ENCODE measurements at places on chromosomes 3 and 15. TPM values are rescaled to one million over a fixed set of nuclear protein-coding genes. Genes with fewer than 3 reads are reported as not detected.

DPPA2 gene
- total RNA-seq = not detected

STX19 gene
- total RNA-seq = not detected

NPAP1 gene
- total RNA-seq = not detected

TPRG1 gene
- 25.9 TPM for total RNA-seq

KIF7 gene
- 1.9 TPM for total RNA-seq

- DNase-seq = no peak
These were observed 599.0 kb downstream of the MAGI1 start for GRCh38 chr3:65439641-65440284.

DNA sequence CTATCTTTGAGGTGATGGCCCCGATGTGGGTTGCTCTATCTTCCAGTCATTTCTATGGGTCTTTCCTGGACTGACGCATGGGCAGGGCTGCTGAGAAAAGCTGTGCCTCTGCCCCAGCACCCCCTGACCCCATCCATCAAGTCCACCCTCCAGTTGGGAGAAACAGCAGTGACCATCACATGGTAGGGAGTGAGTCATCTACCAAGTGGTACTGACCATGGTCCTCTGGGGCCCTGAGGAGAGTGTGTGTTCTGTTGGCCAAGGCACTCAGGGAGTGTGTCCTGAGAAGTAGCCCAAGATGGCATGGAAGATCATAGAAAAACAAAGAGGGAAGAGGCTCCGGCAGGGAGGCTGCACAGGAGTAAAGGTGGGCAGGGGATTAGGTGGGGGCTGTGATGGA is 1.6 kb upstream of the DNAH1 start:
- DNase-seq = no peak

- no peak for DNase-seq
These were observed at the start of gene ABCF3 for GRCh38 chr3:184186184-184186901. Gene ABCF3 (plus strand): TSS chr3:184186199. CDS start chr3:184186208, 9 bp downstream.

GRCh38 chr15:78018946-78019644 is 58.4 kb downstream of the TBC1D2B start:
- peak; percentile 78 for DNase-seq

- no peak for DNase-seq
These were observed 312.1 kb upstream of the ARHGEF26 start for GRCh38 chr3:153809097-153809496.

- no peak for DNase-seq
These were observed 85.5 kb downstream of the SSR3 start for GRCh38 chr3:156469456-156469855.

DNA sequence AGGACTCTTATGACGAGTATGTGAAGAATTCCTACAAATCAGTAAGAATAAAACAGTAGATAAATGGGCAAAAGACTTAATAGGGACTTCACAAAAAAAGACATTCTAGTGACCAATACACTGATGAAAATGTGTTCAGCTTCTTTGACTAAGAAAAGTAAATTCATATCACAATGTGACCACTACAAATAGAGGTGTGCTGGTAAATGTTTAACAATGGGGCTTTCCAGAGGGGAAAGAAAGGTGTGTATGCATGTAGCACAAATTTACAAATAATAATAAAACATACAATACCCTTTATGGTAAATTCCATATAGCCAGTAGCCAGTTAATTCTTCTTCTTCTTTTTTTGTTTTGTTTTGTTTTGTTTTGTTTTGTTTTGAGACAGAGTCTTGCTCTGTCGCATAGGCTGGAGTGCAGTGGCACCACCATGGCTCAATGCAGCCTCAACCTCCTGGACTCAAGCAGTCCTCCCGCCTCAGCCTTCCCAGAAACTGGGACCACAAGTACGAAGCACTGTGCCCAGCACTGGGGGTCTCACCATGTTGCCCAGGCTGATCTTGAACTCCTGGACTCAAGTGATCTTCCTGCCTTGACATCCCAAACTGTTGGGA is 17.5 kb upstream of the NMD3 start:
- no peak for DNase-seq

DNA sequence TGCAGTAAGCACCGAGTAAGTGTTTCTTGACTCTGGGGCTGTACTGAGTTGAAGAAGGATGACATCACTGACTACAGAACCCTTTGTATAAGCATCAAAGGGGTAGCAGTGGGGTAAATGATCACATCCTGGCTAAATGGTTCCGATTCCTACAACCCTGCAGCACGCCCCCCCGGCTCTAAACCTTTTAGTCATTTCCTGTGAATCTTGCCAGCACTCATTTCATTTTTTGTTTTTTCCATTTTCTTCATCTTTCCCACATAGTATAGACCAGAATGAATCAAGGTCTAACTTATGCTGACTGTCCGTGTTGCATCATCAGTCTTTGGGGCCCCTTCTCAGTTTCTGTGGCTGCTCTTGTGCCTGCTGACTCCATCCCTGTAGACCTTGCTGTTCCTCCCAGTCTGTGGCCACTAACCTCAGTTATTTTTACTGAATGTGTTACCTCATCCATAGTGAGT is 383.1 kb upstream of the TPRG1 start:
- peak; percentile 85 for DNase-seq

DNA sequence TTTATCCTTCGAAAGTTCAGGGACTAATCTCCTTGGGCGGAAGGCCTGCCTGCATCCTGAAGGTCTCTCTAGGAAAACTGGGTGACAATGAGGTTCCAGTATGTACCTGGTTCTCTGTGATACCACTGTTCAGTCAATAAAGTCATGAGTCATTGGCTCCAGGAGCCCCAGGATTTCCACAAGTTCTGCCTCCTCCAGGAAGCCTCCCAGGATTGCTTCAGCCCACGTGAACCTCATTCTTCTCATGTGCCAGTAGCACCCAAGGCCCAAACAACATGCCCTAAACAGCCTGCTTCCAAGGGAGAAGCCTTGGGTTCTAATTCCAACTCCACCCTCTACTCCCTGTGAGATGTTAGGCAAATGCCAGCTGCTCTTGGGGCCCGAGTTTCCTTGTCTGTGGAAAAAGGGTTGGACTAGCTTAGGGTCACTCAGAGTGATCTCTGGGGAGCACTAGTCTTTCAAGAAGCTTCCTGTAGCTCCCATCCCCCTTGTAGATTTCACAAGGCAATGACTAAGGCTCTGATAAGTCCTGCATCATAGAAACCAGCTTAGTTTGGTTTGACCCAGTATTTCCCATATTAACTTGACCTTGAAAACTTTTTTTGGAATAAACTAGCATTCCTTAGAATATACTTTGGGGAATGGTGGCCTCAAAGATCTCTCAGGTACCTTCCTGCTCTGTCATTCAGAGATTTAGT is 118.3 kb upstream of the ATP2B2 start:
- no peak for DNase-seq

DNA sequence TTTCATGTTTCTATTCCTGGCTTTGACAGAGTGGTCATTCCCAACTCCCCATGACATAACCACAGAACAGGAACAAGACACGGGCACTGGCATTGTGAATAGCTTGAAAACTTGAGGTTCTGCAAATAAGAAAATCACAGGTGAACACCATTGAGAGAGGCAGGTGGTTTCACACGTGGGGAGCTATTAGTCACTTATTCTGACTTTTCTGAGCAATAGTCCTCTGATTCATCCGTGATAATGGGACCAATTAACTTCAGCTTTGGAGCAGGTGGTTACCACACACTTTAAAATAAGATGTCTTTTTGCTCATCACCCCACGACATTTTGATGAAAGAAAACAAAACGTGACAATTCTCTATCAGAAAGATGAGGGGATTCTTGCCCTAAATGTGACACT is 224.7 kb downstream of the KLF13 start:
- DNase-seq = peak; percentile 45

GRCh38 chr3:52967398-52967797 is 70.0 kb upstream of the STIMATE start:
- DNase-seq = no peak

- no peak for DNase-seq
These were observed 16.5 kb downstream of the MYH15 start for GRCh38 chr3:108493862-108494261.

DNA sequence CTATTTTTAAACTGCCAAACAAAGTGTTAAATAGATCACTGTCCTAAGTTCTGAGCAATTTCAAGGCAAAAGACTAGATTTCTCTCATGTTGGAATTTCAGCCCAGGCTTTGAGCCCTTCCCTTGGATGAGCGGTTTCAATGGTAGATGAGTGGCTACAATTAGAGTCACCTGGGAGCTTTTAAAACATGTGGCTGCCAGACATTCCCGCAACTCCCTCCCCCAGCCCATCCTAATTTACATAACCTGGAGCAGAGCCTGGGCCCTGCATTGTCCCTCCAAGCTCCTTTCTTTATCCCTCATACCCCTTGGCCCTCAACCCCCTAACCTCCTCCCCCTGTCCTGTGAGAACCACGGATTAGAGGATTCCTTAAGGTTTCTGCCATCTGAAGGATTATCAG is 357.5 kb upstream of the UMPS start:
- no peak for DNase-seq

All from activated CD4-positive, alpha-beta T cell treated with anti-CD3 and anti-CD28 coated beads, Interleukin-2, amount 10 ng/mL, durations not matched to agents 24 days and 14 days (primary cell).